ENCODE measurements at places on chromosomes 11 and 22.
A peak's percentile ranks its signal among the peaks of the same experiment; 100 is the strongest.

- DNase-seq: no peak
These were observed 191.3 kb downstream of the MYO18B start for GRCh38 chr22:25933158-25933788.

DNA sequence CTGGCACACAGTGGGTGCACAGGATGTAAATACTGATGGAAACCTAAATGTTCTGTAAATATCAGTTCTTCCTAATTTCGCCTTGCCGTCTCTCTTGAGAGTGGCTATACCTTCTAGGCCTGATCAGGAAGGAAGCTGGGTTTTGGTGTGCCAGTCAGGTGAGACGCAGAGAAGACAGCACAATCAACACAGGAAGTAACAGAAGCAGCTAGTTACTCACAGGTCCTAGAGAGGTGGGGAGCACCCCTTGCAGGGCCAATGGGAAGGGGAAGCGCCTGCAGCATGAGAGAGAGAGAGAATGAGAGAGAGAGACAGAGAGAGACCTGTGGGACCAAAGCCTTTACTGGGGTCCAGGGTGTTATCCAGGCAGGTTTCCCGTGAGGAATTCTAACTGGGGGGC, 80.8 kb downstream of the FBLN1 start:
- no peak for DNase-seq

DNA sequence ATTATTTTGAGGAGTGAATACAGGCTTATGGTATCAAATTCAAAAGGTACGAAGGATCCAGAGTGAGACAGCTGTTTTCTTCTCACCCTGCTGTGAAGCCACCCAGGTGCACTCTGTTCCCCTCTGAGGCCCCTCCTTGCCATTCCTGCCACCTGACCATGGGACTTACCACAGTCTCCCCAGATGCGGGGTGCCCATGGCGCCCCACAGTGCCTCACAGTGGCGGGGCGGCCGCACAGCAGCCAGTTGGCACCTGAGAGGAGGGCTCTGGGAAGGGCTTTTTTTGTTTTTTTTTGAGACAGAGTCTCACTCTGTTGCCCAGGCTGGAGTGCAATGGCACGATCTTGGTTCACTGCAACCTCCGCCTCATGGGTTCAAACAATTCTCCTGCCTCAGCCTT, 151.7 kb downstream of the CEP164 start:
- no peak for DNase-seq

GRCh38 chr11:134229126-134229790, 4.8 kb downstream of the VPS26B start:
- no peak for DNase-seq

DNA sequence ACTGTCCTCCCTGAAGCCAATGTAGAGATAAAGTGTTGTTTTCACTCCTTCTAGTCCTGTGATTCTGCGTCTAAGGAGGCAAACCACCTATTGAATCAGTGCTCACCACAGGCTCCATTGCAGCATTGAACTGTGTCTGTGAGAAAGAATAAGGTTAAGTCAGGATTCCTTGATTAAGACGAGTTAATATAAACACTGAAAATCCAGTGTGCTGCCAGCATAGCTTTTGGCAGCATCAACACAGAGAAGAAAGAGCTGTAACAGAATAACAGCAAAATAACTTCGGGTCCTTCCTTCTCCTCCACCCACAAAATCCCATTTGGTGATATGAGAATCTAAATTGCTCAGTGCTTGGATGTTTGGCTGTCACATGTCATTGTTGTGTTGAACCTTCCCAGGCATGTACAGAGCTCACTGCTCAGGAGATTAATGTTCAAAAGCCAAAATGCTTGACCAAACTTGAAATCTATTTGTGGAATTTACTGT, 185.2 kb upstream of the DDI1 start:
- DNase-seq: no peak

GRCh38 chr22:27791159-27791858, 10.2 kb downstream of the MN1 start:
- no peak for DNase-seq

DNA sequence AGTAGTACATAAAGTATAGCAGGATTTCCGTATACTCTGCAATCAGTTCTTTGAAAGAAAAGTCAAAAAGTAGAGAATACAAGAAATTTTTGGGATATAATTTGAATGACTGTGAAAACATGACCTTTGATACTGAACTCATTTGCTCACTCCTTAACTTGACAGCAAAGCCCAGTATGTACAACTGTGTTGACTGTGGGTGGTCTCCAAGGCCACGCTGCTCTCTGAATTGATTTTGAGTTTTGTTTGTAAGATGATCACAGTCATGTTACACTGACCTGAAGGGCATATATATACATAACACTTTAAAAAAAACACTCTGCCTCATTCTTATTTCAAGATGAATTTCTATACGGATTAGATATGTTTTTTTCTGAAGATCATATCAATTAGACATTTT, 9.5 kb upstream of the AMOTL1 start:
- no peak for DNase-seq

DNA sequence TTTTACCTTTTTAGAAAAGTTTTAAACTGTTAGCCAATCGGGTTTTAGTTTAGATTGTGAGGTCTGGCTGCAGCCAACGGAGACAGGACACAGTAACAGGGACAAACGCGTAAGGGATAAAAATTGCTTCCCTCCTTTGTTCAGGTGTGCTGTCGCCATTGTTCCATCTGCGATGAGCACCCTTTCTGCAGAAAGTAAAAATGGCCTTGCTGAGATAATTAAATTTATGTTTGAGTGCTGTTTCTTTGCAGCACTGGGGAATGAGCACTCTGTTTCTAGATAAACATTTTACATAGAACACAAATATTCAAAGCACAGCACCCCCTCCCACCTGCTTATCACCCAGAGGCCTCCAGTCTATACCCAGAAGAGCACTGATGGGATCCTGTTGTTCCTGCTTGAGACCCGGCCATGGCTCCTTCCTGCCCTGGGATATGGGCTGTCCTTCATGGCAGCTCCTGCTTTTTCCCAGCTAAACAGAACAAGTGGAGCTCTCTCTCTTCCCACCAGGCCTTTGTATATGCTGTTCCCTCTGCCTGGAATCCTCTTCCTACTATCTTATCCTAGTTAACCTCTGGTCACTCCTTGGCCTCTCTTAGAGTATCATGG, 34.3 kb upstream of the CELSR1 start:
- peak; percentile 5 for DNase-seq

DNA sequence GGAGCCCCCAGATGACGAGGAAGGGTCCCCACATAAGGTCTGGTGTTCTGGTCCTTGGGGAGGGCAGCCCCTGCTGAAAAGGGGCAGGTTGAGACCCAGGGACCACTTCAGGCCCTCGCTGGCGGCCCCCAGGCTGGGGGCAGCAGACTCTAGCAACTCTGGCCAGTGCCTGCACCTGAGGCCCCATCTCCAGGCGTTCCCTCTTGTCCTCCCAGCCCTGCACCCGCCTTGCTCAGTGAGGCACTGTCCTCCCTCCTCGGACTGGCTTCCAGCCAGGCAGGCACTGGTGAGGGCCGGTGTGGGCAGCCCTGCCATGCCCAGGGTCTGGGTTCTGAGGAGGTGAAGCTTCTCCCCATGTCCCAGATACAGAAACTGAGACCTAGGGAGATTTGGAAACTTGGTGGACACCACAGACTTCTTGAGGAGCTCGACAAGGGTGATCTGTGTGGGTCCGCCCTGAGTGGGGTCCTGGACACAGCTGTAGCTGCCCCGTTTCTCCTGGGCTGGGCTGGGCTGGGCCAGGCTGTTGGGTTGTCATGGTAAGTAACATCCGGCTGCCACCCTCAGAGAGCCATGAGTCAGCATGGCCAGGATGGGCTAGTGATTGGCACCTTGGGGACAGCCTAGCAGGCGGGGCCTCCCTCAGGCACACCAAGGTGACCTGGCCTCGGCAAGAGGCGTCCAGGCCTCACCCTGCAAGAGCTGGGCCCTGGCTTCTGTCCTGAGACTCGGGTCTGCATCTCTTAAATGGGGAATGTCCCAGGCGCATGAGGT, 11.1 kb upstream of the PHLDA2 start:
- DNase-seq: peak; percentile 85

DNA sequence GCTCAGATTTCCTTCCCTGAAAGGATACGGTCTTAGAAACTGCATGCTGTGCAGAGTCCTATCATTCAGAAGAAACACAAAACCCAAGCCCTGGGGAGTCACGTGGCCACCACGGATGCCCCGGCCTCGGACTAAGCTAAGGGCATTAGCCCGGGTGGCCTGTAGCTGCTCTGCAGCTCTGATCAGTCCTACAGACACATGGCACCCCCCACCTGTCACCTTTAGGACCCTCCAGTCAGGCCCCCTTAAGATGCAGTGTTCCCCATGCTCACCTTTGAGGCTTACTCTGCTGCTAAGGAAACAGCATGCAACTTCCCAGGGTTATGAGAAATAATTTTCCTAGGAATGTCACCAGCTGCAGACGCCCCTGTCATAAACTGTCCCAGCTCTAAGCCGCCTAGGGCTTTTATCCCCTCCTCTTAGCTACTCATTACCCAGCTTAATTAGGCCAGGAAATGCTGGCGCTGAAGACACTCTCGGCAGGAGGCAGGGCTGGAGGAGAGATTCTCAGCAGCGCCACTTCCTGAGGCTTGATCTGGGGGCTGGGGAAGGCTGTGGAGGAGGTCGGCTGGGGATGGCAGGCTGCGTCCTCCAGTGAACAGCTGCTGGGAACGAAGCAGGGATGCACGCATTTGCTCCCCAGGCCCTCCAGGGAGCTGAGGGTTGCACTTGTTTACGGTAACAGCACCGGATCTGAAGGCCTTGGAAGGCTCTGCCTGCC, 47.2 kb upstream of the ADA2 start:
- DNase-seq: peak; percentile 72

- DNase-seq: no peak
These were observed 6.4 kb upstream of the REXO2 start for GRCh38 chr11:114432893-114433292.

Measured in Right ventricle myocardium inferior (tissue), 1 donor.